Activated effector memory CD4-positive, alpha-beta T cell treated with Interleukin-2 at 50 U/mL for 16 hours (primary cell): ENCODE measurements at places on chromosomes 2 and 18.

- DNase-seq, result no peak
Measured at GRCh38 chr2:127228102-127228501, 8.0 kb upstream of the CYP27C1 start.

- DNase-seq, result no peak
Measured at GRCh38 chr2:150806336-150806735, 318.9 kb upstream of the RND3 start.

DNA sequence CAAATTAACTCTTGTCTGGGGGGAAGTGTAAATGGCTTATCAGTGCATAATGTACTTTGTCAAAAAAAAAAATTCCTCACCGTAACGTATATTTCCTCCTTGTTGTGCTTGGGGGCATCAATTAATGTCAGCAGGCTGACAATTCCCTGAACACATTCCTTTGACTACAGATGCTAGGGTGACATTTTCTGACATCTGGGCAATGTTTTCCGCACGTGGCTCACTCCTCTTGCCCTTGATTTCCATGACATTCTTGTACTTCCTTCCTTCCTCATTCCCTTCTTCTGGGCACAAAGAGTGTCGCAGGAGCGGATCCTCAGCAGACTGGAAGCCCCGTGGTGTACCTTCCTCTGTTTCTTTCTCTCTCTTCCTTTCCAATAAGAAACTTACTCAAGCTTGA lies 173.7 kb downstream of the SP3 start:
- no peak for DNase-seq

DNA sequence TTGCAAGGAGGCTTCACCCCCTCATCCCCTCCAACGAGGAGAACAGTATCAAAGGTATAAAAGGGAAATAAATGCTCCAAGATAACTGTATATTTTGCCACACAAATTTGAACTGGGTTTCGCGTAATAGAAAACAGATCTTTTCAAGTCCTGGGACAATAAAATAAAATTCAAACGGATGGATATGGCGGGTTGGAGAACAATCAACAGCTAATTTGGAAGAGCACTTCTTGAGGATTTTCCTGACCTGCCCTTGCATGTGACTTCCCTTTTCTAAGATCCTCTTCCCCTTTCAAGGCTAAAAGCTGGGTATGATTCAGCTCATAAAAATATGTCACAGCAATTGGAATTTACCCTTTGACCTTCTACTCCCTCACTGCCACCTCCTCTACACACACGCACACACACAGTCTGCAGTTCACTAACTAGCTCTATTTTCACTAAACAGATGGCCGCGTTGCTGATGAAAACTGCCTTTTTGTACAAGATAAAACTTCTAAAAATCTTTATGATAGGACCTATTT lies 386.9 kb downstream of the FIGN start:
- DNase-seq, result no peak

- DNase-seq, result no peak
Measured at GRCh38 chr2:134564549-134564948, 154.3 kb downstream of the TMEM163 start.

- DNase-seq, result no peak
Measured at GRCh38 chr2:95166065-95166763, 605 bp downstream of the ZNF2 start.

- DNase-seq, result no peak
Measured at GRCh38 chr2:150522269-150522668, 34.8 kb upstream of the RND3 start.

DNA sequence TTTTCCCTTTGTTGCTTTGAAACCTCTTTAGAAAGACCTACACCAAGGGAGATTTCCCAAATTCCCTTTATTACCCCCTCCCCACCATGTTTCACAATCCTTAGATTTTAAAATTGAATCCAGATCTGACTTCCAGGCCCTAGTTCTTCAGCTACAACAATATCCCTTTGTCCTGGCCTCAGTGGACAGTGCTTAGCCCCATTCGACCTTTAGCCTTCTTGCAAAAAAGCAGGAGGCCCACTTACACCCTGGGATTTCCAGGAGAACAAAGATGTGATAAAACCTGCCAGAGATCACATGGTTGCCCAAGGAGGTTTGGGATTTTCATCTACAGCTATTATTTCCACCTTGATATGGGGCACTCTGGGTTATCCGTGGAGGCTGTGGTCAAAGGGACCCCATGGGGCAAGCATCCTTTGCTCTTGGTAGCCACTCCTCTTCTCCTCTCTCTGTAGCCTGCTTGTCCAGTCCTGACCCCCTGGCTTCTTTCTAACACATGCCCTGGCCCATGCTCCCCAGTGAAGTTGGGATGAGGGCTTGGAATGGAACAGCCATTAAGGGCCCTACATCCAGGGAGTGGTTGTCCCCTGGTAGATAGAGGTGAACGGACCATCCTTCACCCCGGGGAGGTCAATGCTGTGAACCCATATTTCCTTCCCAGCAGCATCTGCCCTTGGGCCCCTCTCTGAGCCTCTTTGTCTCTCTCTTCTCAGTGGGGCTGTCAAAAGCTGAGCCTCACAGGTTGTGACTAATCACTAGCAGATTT lies 267.4 kb downstream of the DYSF start:
- DNase-seq, result no peak

GRCh38 chr2:83991992-83992391 lies 467.1 kb downstream of the SUCLG1 start:
- DNase-seq, result no peak

DNA sequence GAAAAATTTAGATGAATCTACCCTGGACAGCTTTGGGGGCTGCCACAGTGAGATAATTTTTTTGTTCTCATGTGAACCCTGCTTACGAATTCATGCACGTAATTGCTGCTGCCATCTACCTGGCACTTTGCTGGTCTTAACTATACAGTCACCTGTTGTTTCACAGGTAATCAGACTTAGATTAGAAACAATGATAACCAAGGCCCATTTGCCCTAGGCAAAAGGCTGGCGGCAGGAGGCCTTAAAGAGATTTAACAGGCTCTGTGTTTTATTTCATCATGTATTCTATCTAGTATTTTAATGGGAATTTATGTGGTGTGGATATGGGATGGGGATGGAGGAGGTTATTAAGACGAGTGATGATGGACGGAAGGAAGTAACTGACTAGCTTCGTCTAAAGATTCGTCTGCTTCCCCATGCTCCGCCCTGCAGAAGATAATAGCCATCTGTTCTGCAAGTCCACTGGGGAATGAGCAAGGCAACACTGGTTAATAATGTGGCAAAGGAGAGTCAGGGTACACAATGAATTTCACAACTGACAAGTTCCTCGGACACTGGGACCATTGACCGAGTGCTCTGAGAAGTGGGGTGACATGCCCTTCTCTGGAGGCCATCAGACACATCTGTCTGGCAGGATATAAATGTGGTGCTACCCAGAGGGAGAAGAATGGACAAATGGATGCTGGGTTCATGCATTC lies 291.8 kb upstream of the TNP1 start:
- no peak for DNase-seq

- DNase-seq, result no peak
Measured at GRCh38 chr2:43221124-43221762, 5.2 kb downstream of the ZFP36L2 start.

GRCh38 chr2:206942592-206943478 lies 3.5 kb downstream of the CPO start:
- DNase-seq, result no peak

- DNase-seq, result no peak
Measured at GRCh38 chr2:154495455-154495868, 203.0 kb upstream of the KCNJ3 start.

DNA sequence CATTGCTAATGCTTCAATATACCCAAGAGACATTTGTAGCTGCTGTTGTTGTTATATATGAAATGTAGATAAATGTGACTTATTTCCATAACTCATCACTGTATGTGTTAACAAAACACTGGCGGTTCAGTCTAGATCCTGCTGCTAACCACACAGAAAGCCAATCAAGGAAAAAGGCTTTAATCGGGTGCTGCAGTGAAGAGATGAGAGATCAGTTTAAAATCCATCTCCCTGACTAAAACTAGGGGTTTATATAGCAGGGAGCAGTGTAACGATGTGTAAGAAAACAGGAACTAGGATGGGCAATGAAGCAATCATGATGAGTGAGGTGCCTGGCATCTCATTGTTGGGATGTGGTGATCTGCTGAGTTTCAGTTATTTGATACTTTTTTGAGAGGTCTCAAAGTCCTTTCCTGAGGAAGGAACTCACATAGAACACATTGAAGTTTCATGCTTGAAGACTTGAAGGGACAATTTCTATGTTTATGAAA lies 677.7 kb upstream of the CDH7 start:
- no peak for DNase-seq
